ENCODE measurements at places on chromosomes 2 and 18. TPM values are rescaled to one million over a fixed set of nuclear protein-coding genes. Genes with fewer than 3 reads are reported as not detected.

Gene ONECUT2
- polyA plus RNA-seq = not detected

Gene GALR1
- not detected for polyA plus RNA-seq

Gene CCDC74B
- polyA plus RNA-seq = 0.60 TPM

GRCh38 chr18:8777846-8778245 is 72.5 kb downstream of the MTCL1 start:
- no peak for DNase-seq

DNA sequence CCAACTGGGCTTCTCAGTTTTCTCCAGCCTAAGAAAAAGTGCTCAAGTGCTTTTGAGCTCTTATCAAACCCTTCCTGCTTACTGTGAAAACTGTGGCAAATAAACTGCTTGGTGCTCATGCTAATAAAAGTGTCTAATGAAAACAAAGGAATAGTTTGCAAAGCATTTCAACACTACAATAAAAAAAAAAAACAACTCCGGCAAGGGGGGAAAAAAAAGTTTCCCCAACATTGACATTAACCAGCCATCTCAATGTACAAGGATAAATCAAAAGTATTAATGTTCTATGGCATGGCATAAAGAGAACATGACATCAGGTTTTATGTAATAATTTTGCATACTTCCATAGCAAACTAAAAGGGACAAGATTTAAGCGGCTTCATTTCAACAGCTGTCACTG is 14.7 kb upstream of the STPG4 start:
- DNase-seq = no peak

Gene COLEC11
- 0.92 TPM for polyA plus RNA-seq

GRCh38 chr2:161825429-161825828 is 201.2 kb downstream of the SLC4A10 start:
- no peak for DNase-seq

Measured in sigmoid colon (tissue), 7 donors.